Astrocyte of the cerebellum (primary cell): ENCODE measurements at places on chromosomes 4 and X.

- DNase-seq, result no peak
These were observed 114.5 kb upstream of the SLIT2 start for GRCh38 chr4:20137176-20137575.

DNA sequence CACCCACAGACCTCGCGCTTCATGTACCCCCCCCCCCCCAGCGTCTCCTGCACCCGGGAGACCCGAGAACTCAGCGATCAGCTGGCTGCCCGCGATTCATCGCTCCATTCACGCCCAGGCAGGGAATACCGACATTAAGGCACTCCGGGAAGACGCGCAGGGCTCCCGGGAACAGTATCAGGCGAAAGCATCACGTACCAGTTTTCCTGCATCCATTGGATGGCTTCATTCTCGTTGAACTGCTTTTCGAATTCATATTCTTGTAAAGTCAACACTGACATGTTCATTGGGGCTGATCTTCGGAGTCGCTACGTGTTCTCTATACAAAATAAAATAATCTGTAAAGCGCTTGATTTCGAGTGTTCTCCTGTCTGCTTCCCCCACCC, 373 bp downstream of the ELOVL6 start:
- DNase-seq, result no peak

- DNase-seq, result peak; percentile 16
These were observed 74.2 kb downstream of the FREM3 start for GRCh38 chr4:143626134-143626911.

DNA sequence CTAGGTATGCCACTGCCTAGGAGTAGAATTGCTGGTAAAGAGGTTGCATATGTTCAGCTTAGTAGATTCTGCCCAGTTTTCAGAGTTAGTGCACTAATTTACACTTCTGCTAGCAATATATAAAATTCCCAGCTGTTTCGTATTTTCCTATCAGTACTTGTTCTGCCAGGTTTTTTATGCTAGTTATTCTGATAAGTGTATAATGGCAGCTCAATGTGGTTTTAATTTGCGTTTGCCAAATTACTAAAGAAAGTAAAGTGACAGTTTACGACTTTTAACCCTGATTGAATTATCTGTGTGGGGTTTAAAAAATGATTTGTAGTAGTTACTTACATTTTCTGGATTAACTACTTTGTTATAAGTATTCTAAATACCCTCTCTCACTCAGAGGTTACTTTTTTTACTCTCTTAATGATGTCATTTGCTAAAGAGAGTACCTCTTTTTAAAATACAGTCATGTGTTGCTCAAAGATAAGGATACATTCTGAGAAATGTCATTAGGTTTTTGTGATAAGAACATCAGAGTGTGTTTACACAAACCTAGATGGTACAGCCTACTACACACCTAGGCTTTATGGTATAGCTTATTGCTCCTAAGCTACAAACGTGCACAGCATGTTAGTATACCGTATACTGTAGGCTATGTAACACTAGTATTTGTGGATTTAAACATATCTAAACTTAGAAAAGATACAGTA, 363.2 kb downstream of the IL15 start:
- no peak for DNase-seq

GRCh38 chrX:22629105-22629725, 356.5 kb downstream of the CBLL2 start:
- DNase-seq, result peak; percentile 36

GRCh38 chr4:47031751-47032404, 511 bp downstream of the GABRB1 start:
- no peak for DNase-seq

- peak; percentile 27 for DNase-seq
These were observed 389.0 kb upstream of the ZFP42 start for GRCh38 chr4:187606581-187606980.

DNA sequence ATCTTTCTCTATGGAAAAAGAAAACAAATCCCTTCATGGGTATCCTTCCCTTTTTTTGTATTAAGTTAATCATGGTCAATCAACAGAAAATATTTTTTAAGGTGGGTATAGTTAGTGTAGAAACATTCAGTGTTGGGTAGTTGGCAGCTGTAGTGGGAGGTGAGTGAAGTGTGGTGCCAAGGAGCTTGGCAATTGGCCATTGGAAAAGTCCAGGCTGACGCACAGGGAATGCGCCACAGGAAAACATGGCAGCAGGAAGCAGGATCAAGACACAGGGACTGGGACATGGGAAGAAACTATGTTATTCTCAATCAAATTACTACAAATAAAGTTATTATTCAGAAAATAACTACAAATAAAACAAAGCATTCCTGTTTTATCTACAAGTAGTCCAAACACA, 20.0 kb downstream of the PALLD start:
- no peak for DNase-seq

DNA sequence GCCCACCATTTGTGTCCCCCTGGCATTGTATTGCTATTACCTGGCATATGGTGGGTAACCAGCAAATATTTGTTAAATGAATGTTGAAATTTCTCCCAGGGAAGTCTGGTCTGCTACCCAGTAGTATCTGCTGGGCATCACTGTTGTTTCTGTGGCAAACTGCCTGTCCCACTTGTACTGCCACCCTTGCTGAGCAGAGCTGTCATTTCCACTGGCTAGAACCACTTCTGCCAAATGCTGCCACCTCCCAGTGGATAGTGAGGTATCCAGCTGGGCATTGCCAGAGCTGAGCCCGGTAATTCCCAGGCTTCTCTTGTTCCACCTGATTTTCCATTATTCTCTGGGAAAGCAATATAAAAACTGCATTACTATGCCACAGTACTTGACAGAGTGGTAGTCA, 186.7 kb upstream of the NOCT start:
- DNase-seq, result no peak

DNA sequence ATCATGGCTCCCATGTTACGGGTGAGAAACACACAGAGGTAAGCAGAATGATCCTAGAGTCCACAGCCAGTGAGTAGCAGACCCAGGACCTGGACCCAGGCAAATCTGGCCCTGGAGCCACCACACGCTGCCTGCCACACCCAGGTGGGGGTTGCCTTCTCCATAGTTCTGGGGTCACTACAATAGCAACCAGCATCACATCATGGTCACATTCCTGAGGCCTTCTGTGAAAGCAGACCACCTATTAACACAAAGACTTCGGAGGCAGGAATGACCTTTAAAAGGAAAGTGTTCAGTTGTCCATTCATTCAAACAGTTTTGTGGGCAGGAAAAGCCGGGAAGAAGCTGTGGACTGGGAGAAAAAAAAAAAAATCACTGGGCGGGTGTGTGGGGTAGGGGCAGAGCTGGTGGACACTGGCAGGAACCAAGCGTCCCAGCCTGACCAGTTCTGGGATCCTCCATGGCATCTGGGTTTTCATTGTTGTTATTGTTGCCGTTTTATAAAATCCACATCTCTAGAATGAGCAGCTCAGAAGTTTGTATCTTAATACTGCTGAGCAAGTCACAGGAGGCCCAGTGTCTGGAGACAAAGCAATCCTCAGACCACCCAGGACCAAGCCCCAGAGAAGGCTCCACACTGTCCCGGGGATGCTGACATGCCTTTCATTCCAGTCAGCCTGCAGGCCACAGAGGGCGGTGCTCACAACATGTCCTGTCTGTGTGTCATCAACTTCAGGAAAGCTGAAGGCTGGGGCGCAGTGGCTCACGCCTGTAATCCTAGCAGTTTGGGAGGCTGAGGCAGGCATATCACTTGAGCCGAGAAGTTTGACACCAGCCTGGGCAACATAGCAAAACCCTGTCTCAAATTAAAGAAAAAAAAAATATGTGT, 67.0 kb downstream of the SEL1L3 start:
- DNase-seq, result peak; percentile 35

DNA sequence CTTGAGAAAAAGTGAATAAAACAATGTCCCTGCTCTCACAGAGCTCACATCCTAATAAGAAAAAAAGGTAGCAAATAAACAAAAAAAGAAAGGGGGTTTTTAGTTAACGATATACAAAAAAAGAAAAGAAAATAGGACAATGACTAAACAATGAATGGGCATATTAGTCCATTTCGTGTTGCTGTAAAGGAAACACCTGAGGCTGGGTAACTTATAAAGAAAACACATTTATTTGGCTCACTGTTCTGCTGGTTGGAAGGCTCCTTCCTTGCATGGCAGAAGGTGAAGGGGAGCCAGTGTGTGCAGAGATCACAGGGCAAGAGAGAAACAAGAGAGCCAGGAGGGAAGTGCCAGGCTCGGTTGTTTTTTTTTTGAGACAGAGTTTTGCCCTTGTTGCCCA, 4.7 kb upstream of the KLF3 start:
- DNase-seq, result no peak

- DNase-seq, result no peak
These were observed 42.4 kb upstream of the GATB start for GRCh38 chr4:151803246-151803645.
